ENCODE measurements at places on chromosomes 6 and 20. TPM values are rescaled to one million over a fixed set of nuclear protein-coding genes. Genes with fewer than 3 reads are reported as not detected.

GRCh38 chr6:112429226-112429625 lies 82.1 kb downstream of the RFPL4B start:
- no peaks in the 10 kb centered on the region for H3K27me3 ChIP-seq
- no peaks in the 10 kb centered on the region for H3K4me1 ChIP-seq
- no peaks in the 10 kb centered on the region for H3K36me3 ChIP-seq
- H3K27ac ChIP-seq = no peak overlapping the region
- no peak for DNase-seq

- no peaks in the 10 kb centered on the region for H3K36me3 ChIP-seq
- no peak for DNase-seq
- H3K4me3 ChIP-seq = no peak overlapping the region
- no peaks in the 10 kb centered on the region for H3K4me1 ChIP-seq
- H3K27me3 ChIP-seq = no peaks in the 10 kb centered on the region
These were observed 48.0 kb upstream of the KIF13A start for GRCh38 chr6:18035330-18035854.

DNA sequence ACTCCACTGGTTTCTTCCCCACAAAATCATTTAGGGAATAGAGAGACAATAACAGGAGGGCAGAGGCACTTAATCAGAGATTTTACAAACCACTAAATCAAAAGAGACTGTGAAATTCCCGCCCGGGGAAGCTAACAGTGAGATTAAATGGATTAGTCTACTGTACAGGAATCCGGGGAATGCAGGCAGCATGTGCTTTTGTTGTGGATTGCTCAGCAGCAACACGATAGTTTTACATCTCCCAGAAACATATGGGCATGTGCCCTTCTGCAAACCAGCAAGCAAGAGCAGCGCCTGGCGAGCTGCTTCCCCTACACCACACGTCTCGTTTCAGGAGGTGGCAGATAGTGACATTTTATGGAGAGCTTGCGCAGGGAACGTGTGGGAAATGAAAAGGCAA lies 382.3 kb downstream of the CD83 start:
- no peak overlapping the region for H3K4me3 ChIP-seq
- H3K27me3 ChIP-seq = no peaks in the 10 kb centered on the region
- DNase-seq = no peak
- H3K27ac ChIP-seq = no peak overlapping the region

DNA sequence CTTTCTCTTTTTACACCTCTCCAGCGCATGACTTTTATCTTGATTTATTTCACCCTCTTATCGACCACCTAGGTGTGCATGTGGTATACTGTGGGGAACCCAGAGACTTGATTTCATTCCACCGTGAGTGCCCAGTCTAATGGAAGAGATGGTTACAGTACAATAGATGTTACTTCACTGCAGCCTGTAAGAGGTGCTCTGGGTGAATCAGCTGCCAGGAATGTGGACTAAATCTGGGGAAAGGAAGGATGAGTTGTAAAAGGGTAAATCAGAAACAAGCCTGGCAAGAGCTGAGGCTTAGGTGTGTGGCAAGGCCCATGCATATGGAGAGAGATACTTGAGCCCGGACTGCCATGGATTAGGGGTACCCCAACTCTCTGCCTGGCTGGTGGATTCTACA lies 7.4 kb downstream of the STK35 start:
- peak overlapping the region; percentile 74 for H3K27ac ChIP-seq
- peaks cover 10% of the 10 kb centered on the region for H3K4me1 ChIP-seq
- H3K27me3 ChIP-seq = no peaks in the 10 kb centered on the region
- no peak for DNase-seq
- H3K36me3 ChIP-seq = peaks cover 26% of the 10 kb centered on the region

DNA sequence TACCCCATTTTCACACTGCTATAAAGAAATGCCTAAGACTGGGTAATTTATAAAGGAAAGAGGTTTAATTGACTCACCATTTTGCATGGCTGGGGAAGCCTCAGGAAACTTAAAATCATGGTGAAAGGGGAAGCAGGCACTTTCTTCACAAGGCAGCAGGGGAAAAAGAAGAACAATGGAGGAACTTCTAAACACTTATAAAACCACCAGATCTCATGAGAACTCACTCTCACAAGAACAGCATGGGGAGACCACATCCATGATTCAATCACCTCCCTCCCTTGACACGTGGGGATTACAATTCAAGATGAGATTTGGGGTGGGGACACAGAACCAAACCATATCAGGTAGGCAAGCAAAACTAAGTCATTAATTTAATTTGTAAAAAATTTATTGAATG lies 343.2 kb downstream of the FRK start:
- no peaks in the 10 kb centered on the region for H3K36me3 ChIP-seq
- H3K4me3 ChIP-seq = no peak overlapping the region
- no peaks in the 10 kb centered on the region for H3K4me1 ChIP-seq

Gene KIF25
- total RNA-seq = not detected
